ENCODE measurements at places on chromosomes 7 and 10. TPM values are rescaled to one million over a fixed set of nuclear protein-coding genes. Genes with fewer than 3 reads are reported as not detected.

Gene FAM131B
- polyA plus RNA-seq: 4.9 TPM

Gene ACTR3C
- polyA plus RNA-seq: 9.2 TPM

- no peak for DNase-seq
Measured at GRCh38 chr7:80764132-80764531, 125.7 kb downstream of the CD36 start.

- DNase-seq: no peak
Measured at GRCh38 chr10:48814933-48815332, 124.7 kb downstream of the LRRC18 start.

- DNase-seq: no peak
Measured at GRCh38 chr7:132024290-132024689, 467.9 kb upstream of the PODXL start.

GRCh38 chr7:142898377-142899170 is 13.0 kb upstream of the TRPV6 start:
- DNase-seq: no peak

DNA sequence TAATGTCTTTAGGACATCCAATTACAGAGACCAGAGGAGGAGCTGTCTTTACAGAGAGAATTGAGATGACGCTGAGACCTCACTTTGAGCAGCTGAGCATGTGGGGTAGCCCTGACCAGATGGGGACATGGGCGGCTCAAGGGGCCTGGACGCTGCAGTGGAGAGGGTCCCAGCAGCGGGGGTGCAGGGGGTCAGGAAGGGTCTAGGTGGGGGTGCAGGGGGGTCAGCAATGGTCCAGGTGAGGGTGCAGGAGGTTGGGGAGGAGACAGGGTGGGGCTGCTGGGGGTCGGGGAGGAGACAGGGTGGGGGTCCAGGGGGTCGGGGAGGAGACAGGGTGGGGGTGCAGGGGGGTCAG is 43.2 kb upstream of the CFAP46 start:
- DNase-seq: no peak

DNA sequence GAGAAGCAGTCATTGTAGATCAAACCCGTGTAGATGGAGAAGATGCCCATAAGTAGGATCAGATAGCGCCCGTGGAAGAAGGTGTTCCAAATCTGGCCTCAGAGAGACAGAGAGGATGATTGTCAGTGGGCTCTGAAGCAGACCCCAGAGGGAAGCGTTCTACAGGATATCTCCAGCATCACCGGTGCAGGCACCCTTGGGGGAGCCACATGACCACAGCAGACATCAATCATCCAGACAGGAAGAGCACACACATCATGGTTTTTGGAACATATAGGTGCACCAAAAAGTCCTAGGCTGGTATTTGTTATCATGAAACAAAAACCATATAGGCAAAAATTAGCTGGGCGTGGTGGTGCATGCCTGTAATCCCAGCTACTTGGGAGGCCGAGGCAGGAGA is 44.0 kb upstream of the SVOPL start:
- no peak for DNase-seq

DNA sequence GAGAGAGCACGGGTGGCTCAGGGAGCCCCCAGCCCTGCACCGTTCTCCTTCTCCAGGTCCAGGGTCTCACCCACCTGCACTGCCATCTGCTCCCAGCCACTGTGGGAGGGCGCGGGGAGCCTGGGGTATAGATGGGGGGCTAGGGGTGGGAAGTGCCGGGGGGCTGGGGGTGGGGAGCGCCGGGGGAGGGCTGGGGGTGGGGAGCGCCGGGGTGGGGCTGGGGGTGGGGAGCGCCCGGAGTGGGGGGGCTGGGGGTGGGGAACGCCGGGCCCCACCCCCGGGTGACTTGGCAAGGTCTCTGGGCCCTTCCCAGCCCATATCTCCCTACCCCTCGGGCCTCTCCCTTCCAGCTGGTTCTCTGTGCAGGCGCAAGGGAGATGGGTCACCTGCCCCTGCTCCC is at the start of gene GRIFIN:
GRIFIN (minus strand) TSS at position 101 of the 400 bp plus-strand sequence; CDS start at position 86, 15 bp downstream.
- no peak for DNase-seq

Measured in left renal pelvis (tissue), 4 donors.